ENCODE measurements at places on chromosomes 5 and 9.

DNA sequence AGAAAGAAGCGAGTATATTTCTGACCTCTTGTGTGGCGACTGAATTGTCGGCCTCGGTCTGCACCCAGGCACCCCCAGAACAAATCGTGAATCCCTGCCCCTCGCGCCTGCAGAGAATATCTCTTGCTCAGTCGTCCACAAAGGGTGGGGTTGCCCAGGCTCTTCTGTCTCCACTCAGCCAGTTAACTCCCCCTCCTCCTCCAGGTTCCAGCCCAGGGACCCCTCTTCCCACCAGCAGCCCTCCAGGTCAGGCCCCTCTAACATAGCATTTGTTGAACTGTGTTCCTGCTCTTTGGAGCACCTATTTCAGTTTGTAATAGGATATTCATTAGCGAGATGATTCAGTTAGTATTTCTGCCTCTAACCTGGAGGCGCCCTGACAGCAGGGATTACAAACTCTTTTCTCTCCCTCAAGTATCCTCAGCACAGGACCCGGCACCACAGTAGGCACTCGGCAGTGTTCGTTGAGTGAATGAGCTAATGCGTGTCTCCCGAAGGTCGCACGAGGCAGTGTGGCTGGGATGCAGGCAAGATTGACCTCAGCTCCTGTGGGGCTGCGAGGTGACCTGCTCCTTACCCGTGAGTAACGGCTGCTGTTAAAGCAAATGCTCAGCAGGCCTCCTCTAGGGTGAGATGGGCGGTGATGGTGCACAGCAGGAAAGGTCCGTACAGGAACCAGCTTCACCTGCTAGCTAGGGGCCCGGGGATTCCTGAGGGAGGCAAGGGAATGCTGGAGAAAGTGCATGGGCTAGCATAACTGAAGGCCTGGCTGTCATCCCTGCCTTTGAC is 25.8 kb downstream of the ZBTB34 start:
- DNase-seq: no peak

GRCh38 chr5:994821-995220 is 13.8 kb upstream of the NKD2 start:
- DNase-seq: no peak

DNA sequence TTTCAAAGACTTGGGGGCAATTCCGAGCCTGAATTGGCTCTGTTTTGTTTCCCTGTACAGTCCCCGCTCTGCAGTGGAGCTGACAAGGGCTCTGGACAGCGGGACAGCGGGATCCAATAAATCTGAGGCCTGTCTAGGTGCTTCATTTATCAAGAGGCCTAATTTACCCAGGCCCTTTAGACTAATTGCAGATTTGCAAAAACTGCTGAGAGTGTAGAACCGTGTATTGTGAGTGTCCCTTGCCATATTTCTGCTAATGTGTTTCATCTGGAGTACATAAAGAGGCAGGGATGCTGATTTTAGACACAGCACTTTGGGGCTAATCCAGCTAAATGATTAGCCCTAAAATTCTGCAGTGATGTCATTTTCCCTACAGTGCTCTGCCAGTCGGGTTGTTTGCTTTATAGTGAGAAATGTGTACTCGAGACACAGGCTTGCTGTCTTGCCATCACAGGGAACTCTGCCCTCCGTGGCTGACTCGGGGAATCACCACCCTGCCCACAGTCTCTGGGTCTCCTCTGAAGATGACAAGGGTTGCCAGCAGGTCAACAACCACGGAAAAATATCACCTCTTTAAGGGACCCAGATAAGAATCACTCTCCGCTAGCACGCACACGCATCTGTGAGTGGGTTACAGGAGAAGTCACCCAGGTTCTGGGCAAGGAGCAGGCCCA is 592.0 kb downstream of the BNC2 start:
- DNase-seq: no peak

DNA sequence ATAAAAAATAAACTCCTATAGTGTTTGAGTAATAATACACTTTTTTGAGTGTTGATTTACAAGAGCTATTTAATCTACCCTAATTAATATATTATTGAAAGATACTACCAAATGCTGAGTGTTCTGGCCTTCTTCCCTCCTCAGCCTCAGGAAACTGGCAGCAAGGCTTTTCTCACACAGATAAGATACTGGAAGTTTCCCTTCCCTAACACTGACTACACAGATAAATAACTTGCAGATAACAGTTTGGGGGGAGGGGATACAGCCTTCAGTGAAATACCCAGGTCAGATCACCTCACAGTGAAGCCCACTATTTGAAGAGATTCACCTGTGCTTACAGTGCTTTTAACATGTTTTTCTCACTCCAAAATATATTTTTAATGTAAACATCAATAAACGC is 1.6 kb upstream of the NIPSNAP3A start:
- no peak for DNase-seq

GRCh38 chr5:144390133-144390532 is 219.5 kb downstream of the KCTD16 start:
- no peak for DNase-seq

- DNase-seq: no peak
Observed at GRCh38 chr9:134243778-134244467, 79.6 kb upstream of the RNU6ATAC start.

DNA sequence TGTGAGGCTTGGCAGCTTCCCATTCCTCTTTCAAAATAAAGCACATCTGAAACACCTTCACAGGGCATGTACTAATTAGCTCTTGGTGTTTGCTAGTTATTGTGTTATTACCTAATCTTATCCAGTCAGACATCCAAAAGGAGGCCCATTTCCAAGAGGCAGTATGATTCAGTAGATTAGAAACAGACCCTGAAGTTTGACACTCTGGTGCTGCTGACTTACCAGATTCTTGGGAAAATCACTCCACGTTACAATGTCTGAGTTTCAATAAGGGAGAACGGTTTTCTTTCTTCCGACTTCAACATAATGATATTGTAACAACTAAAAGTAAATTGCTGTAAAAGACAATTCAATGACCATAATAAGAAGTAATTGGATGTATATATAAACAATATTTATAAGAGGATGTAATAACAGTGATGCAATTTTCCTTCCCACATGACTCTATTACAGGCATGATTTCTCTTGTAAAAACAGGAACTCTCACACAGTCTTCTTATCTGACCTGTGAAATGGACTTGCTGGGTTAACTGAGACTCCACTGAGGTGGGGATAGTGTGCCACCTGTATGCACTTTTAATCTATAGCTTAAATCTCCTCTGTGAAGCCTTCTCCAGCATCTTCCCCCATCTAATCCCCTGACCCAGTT is 181.3 kb upstream of the ELL2 start:
- no peak for DNase-seq

- no peak for DNase-seq
Observed at GRCh38 chr5:115571441-115571878, 26.9 kb upstream of the FEM1C start.

- DNase-seq: no peak
Observed at GRCh38 chr5:81147886-81148571, 85.1 kb upstream of the CKMT2 start.

DNA sequence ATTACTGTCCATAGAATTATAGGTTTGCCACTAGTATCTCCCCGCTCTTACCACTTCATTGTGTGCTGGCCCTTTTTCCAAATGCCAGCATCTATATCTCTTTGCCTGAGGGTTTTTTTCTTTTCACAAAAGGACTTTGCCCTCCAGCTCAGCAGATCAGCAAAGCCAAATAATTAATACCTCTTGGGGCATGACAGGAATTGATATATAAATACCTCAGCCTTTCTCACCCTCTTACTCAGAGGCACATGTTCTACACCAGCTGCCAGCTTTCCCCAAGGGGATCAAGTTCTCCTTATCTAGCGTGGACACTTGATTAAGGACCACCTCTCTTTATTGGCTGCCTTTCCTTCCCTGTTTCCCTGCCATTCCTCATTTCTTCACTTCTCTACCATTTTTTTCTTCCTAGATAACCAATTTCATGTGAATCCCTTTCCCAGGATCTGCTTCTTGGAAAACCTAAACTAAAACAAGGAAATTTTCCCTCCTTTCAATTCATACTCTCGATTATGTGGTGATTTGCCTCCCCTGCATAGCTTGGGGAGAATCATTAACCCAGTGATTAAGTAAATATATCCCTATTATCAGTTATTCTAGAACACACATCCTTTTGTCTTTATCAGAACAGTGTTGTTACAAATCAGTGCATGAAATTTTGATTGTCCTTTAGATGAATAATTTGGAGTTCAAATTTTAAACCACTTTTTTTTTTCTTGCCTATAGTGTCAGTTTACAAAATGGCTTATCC is 6.9 kb upstream of the NUDT12 start:
- no peak for DNase-seq

DNA sequence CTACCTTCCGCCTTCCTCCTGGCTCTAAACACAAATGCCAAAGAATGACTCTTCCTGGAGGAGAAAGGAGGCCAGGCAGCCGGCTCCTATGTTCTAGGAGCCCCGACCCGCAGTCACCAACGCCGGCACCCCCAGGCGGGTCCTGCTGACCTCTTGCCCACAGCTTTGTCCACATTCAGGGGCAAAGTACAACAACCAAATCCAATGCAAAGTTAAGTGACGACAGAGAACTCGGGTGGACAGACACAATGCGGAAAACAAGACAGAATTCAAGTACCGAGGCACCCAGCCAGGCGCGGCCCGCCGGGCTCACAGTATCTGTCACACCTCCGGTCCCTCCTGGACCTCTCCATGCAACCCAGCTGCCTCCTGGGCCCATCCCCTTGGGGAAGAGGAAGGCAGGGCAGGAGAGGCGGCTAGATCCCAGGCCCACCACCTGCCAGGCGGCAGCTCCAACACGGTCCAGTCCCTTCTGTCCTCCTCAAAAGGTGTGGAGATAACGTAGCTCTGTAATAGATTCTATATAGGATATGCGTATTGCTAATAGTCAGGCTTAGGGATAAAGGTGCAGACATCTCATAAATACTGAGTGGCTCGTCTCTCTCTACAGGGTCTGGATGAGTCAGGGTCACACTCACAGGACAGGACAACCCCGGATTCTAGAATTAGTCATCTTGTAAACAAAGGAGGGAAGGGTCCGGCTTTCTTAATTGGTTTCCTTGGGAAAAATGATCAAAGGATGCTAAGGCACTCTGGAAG is 46.9 kb upstream of the UBAC1 start:
- DNase-seq: no peak

DNA sequence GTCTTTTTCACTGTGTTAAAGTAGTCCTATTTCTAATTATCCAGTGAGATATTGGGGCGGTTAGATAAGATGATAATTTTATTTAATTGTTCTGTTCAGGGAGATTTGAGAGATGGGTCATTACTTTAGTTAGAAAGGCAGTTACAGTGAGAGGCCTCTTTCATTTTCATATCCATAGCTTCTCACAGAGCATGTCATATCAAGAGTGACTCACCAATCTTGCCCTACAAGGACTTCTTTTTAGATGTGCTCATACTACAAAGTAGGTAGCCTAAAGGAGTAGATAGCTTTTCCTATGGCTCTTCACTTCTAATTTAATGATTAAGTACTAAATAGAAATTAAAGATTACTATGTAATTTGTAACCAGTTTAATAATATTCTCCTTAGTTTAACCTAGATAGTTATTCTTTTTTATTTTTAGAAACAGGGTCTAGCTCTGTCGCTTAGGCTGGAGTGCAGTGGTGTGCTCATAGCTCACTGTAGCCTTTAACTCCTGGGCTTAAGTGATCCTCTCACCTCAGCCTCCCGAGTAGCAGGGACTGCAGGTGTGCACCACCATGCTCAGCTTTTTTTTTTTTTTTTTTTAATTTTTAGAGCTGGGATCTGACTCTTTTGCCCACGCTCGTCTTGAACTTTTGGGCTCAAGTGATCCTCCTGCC is 71.0 kb downstream of the FER start:
- DNase-seq: no peak

DNA sequence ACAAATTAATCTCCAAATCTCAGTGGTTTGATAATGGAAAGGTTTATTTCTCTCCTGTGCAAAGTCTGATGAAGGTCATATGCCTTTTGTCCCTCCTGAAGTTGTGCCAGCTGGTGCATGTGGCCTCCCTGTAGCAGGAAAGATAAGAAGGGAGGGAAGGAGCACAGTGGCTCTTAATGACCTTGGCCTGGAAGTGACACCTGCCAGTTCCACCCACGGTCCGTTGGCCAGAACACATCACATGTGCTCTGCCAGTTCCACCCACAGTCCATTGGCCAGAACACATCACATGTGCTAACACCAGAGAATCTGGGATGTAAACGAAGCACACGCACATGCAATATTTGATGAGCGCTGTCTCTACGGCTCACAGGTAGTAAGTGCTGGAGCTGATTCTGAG is 130.9 kb downstream of the DOCK2 start:
- no peak for DNase-seq

- no peak for DNase-seq
Observed at GRCh38 chr9:5805478-5805877, 27.4 kb downstream of the ERMP1 start.

GRCh38 chr5:57738301-57738700 is 255.7 kb upstream of the ACTBL2 start:
- DNase-seq: no peak

GRCh38 chr5:178672630-178673029 is 45.8 kb upstream of the CLK4 start:
- no peak for DNase-seq

GRCh38 chr5:14193496-14193895 is 50.4 kb downstream of the TRIO start:
- no peak for DNase-seq

DNA sequence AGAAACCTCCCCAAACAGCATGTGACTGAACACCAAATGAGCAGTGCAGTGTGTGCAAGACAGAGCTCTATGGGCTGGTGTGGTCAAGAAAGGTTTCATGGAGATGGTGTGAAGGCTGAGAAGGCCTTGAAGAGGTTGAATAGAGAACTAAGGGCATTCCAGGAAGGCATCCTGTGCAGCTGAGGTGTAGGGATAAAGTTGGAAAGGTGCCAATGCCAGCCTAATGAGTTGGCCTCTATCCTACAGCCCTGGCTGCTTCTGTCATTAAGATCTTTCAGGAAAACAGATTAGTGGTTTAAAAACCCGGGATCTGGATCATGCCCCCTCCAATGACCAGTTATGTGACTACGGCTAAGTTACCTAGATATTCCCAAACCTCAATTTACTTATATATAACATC is 4.0 kb downstream of the HDAC3 start:
- no peak for DNase-seq

- DNase-seq: no peak
Observed at GRCh38 chr5:180810959-180811622, 8.5 kb upstream of the MGAT1 start.

DNA sequence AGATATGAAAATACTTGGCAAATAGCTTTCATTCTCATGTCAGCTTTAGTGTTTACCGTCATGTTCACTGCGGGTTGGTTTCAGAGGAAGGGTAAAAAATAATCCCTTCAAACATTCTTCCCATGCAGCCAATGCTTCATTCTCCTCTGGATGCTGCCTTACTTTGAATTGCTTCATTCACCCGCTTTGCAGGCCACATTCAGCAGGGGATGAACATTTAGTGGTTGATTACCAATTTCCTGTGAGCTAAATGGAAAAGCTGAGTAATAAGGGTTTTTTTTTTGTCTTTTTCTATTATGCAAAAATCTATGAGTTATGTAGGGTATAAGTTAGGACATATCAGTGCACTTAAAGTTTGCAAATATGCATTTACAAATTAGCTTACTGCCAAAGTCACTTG is 96.3 kb upstream of the MEF2C start:
- DNase-seq: no peak

GRCh38 chr5:86542532-86542931 is 75.2 kb upstream of the COX7C start:
- DNase-seq: no peak

GRCh38 chr5:33439905-33440481 is 772 bp upstream of the TARS1 start:
- no peak for DNase-seq

GRCh38 chr5:76493190-76493837 is 90.2 kb downstream of the IQGAP2 start:
- no peak for DNase-seq

- DNase-seq: no peak
Observed at GRCh38 chr5:34687269-34688011, 31.3 kb downstream of the RAI14 start.

GRCh38 chr9:88197781-88198340 is 59.6 kb upstream of the SPATA31C2 start:
- DNase-seq: no peak
